ENCODE measurements at places on chromosomes 12 and 14.

DNA sequence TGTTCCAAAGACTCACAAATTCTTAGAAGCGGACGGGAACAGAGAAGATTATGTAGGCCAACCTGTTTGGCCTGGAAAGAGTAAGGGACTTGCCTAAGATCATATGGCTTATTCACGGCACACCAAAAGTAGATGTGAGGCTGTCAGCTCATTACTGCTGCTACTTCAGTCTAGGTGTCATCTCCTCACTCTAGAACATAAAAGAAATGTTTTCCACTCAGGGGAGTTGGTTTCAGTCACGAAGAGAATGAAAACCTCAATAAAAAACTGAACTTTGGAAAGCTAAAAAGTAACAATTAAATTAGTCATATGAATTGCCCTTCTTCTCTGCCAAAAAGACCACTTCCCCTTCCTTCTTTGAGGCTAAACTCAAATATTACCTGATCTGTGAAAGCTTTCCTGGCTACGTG is 658 bp upstream of the CEP128 start:
- no peak for DNase-seq

- peak; percentile 51 for DNase-seq
Measured at GRCh38 chr14:59464486-59465315, 479 bp downstream of the GPR135 start.

DNA sequence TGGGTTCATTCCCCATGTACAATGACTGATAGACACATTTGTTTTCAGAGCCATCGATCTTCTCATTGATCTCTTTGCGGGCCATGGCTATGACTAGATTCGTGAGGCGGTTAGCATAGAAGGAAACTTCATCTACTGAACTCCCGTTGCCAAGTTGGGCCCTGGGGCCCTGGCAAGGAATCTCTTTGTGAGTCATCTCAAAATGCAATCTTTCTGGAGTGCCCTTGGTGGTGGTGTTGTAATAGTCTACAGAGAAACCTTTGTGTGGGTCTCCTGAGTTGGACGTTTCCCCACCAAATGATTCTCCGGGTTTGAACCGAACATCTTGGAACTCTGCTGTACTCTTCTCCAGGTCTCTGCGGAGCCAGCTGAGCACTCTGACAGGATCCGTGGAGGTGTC is 20.4 kb downstream of the AKAP3 start:
- no peak for DNase-seq

GRCh38 chr14:21656980-21657379 is 3.3 kb downstream of the OR4E2 start:
- no peak for DNase-seq

- DNase-seq, result no peak
Measured at GRCh38 chr12:96571101-96571862, 81.9 kb downstream of the CFAP54 start.

DNA sequence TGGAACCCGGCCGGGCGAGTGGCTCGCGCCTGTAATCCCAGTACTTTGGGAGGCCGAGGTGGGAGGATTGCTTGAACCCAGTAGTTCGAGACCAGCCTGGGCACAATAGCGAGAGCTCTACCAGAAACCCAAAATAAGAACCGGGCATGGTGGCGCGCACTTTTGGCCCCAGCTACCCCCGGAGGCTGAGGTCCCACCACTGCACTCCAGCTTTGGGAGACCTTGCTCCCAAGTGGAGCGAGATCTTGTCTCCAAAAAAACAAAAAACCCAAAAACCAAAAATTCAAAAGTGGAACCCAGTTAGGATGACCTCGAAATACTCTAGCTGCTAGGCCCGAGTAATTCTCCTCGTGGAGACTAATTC is 769 bp upstream of the VTI1B start:
- no peak for DNase-seq

- peak; percentile 77 for DNase-seq
Measured at GRCh38 chr14:54338696-54339317, 58.0 kb upstream of the CDKN3 start.

DNA sequence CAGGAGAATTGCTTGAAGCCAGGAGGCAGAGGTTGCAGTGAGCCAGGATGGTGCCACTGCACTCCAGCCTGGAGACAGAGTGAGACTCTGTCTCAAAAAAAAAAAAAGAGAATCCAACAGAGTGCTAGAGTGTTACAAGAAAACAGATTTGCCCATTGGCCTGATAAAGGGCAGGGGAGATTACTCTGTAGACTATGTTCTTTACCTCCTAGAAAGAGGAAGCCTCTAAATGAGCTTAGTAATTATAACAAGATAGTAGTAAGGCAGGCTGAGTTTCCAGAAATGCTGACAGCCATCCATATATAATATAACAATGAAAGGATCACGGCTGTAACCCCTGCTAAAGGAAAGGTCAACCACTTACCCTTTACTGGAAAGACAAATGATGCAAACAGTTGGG is 24.4 kb downstream of the AK7 start:
- DNase-seq, result no peak

GRCh38 chr14:85453401-85454225 is 76.3 kb upstream of the FLRT2 start:
- DNase-seq, result no peak

- no peak for DNase-seq
Measured at GRCh38 chr12:57058454-57058853, 8.5 kb upstream of the MYO1A start.

DNA sequence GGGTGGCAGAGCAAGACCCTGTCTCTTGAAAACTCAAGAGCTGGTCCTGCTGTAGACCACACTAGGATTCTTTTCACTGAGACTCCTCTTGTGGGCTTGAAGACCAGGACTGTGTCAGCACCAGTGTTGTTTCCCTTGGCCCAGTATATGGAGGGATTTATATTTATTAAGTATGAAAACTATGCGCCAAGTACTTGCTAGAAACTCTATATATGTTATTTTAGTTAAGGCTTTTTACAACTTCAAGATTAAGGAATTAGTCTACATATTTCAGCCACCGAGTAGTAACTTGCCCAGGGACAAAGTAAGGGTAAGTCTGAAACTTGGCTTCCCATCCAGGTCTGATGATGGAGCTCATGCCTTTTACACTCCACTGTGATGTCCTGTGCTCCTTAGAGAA is 488.4 kb downstream of the PCNX1 start:
- no peak for DNase-seq

- DNase-seq, result no peak
Measured at GRCh38 chr14:85281921-85282320, 248.0 kb upstream of the FLRT2 start.

GRCh38 chr12:113257564-113257963 is 36.3 kb downstream of the TPCN1 start:
- DNase-seq, result no peak

DNA sequence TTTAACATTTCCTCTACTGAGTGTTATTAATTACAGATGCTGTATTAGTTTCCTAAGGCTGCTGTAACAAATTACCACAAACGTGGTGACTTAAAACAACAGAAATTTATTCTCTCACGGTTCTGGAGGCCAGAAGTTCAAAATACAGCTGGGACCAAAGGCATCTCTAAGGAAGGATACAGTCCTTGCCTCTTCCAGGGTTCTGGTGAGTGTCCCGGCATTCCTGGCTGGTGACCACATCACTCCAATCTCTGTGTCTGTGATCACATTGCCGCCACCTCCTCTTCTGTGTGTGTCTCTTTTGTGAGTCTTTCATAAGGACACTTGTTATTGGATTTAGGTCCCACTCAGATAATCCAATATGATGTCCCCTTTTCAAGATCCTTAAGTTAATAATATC is 85.1 kb upstream of the CCDC198 start:
- no peak for DNase-seq

DNA sequence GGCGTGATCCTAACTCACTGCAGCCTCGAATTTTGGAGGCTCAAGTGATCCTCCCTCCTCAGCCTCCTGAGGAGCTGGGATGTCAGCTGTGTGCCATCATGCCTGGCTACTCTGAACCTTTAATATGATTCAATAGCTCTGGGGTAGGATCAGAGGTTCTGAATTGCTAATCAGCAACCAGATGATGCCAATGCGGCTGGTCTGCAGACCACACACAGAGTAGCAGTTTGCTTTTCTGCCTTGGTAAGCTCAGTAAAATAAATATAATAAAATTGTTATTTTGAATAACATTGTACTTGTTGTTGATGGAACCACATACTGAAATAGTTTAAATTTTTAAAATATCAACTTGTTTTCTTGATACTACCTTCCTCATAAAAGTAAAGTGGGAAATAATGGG is 86.6 kb downstream of the NTN4 start:
- no peak for DNase-seq

GRCh38 chr12:31876568-31877424 is 82.4 kb upstream of the RESF1 start:
- DNase-seq, result no peak

- no peak for DNase-seq
Measured at GRCh38 chr14:98594156-98594555, 677.8 kb downstream of the BCL11B start.

DNA sequence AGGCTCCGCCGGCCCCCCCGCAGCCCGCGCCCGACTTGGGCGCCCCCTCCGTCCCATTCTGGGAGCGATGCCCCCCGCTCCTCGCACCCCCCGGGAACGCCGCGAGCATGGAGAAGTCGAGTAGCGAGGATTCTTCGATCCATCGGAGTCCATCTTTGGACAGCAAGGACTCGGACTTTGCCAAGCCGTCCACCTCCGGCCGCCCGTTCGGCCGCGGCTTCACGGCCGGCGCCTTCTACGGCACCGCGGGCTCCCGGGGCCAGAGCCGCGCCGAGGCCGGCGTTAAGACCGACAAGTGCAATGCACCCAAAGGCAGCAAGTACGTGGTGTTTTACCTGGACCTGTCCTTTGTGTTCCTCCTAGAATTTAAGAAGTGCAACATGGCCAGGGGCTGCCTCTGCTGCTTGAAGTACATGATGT is 123.6 kb downstream of the TSPAN9 start:
- DNase-seq, result no peak

DNA sequence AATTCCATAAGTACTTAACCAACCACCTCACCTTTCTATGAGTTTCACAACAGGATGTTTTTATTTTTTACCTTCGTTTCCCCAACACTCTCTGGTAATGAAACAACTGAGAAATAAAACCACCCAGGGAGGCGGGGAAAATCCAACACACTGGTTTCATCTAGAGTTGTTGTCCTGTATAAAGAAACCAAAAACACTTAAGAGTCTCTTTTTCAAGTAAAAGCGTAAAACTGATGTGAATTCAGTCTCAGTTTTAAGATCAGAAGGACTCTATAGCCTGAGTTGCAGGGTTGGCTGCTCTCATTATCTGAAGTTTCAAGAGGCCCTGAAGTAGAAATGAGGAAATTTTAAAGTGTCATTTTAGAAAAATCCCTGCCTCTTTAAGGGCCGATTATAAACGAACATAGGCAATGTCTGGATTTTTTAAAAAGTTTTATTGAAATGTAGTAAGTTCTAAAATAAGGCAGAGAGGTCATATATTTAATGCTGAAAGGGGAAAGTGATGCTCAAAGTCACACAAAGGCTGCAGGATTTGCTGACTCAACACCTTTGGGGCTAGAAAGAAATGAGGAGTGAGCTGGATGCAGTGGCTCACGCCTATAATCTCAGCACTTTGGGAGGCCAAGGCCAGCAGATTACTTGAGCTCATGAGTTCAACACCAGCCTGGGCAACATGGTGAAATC is 27.2 kb downstream of the HIGD1C start:
- no peak for DNase-seq

DNA sequence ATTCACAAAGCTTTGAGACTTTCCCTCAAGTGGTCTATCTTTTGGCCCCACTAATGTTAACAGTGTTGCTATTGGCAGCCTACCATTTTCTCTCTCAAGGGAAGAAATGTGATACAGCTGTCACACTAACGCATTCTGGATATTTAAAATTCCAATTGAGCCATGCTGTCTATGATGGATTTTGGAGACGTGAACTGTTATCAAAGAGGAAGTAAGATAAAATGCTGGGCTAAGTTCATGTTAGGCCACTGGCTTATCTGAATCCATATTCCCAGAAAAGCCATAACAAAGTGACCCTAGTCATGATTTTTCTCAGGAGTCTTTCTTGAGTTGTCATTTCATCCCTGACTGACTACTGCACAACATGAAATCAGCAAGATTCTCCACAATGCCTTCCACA is 200.2 kb downstream of the PHLDA1 start:
- peak; percentile 67 for DNase-seq

DNA sequence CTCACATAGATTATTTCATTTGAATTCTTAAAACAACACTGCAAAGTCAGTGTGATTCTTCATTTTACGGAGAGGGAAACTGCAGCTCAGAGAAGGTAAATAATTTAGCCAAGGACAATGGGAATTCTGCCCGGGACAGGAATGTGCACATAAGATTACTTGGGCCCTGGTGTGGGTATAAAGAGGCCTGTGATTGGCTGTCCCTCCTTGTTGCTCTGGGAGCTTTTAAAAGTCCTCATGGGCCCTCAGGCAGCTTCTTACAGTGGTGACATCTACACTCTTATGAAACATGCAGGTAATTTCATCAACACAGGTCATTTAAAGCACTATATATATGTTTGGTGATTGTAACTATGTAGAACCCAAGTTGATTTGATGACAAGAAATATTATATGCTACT is 100.3 kb downstream of the ESR2 start:
- DNase-seq, result no peak

DNA sequence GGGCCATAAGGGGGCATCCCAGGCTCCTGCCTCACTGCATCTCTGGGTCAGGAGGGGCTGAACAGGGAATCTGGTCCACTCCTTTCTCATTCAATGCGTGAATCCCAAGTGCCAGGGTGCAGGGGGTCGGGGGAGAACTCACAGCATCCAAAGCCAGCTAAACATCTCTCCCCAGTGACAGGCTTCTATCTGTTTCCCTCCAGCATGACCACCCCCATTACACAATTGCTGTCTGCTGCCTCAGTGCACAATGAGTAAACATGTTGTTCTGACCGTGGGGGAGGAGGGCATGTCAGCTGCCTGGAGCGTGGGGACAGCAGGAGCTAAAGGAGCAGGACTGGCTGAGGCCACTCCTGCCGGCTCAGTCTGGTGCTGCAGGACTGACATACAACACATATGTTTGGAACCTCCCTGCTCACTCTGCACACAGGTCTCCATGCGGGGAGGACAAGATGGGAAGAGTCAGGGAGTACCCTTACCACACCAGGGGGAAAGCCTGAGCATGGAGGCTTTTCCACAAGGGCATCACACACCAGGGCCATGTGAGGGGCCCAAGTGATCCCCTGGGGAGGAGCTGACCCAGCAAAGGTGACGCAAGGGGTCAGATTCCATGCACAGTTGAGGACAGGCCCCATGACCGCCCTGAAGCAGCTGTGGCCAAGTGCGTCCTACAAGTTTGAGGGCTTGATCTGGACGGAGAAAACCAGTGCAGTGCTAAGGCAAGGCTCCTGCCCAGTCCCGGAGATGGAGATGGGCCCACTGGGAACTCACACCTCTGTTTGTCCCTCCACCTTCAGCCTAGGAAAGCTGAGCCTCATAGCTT is 1.4 kb downstream of the TNS2 start:
- peak; percentile 81 for DNase-seq

GRCh38 chr14:65461730-65462129 is 49.2 kb downstream of the FUT8 start:
- peak; percentile 24 for DNase-seq
